ENCODE measurements at places on chromosomes 4 and X.
A peak's percentile ranks its signal among the peaks of the same experiment; 100 is the strongest.

DNA sequence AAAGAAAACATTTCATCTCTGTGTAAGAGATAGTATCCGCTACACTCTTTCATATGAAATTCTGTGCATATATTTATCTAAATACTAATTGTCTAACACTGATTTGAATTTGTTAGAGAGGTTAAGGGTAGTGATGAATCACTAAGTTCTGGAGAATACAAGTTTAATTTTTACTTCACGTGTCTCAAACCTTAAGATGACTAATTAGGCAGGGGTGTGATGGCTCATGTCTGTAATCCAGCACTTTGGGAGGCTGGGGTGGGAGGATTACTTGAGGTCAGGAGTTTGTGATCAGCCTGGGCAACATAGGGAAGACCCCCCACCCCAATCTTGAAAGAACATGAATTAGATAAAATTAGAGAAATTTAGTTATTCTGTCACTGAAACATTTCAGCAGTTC lies 2241.9 kb downstream of the PCDH7 start:
- DNase-seq, result no peak

DNA sequence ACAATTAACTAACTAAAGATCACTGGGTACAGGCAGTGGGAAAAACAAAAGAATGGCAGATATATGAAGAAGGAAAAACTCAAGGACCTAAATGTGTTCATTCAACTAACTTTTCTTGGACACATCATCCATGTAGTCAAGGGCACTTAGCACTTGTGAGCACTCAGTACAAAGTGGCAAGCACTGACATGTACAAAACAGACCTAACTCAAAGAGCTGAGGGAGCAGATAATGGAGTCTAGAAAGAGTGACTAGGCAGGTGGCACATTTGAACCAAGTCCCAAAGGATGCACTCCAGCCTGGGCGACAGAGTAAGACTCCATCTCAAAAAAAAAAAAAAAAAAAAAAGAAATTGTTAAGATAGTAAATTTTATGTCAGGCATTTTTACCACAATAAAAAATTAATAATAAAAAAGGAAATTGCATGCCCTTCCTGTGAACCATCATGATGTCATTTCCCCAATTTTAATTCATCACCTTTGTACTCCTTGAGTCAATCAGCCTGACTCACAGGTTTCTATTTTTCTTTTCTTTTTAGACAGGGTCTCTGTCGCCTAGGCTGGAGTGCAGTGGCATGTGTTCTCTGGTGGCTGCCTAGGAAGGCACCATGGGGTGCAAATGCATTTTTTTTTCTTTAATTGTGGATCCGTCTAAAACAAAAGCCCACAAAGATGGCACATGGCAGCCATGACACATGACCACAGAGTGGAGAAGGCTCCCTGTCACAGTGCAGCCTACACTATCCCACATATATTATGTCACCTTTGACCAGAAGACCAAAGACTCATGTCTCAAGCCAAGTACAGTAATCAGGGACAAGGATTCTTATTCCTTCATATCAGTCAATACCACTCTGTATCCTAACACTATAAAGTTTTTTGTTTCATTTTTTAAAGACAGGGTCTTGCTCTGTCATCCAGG lies 91.9 kb downstream of the CHST7 start:
- no peak for DNase-seq

GRCh38 chrX:98350940-98351339 lies 1467.2 kb downstream of the RPA4 start:
- no peak for DNase-seq

- peak; percentile 9 for DNase-seq
Measured at GRCh38 chr4:10816571-10816970, 132.0 kb upstream of the CLNK start.

DNA sequence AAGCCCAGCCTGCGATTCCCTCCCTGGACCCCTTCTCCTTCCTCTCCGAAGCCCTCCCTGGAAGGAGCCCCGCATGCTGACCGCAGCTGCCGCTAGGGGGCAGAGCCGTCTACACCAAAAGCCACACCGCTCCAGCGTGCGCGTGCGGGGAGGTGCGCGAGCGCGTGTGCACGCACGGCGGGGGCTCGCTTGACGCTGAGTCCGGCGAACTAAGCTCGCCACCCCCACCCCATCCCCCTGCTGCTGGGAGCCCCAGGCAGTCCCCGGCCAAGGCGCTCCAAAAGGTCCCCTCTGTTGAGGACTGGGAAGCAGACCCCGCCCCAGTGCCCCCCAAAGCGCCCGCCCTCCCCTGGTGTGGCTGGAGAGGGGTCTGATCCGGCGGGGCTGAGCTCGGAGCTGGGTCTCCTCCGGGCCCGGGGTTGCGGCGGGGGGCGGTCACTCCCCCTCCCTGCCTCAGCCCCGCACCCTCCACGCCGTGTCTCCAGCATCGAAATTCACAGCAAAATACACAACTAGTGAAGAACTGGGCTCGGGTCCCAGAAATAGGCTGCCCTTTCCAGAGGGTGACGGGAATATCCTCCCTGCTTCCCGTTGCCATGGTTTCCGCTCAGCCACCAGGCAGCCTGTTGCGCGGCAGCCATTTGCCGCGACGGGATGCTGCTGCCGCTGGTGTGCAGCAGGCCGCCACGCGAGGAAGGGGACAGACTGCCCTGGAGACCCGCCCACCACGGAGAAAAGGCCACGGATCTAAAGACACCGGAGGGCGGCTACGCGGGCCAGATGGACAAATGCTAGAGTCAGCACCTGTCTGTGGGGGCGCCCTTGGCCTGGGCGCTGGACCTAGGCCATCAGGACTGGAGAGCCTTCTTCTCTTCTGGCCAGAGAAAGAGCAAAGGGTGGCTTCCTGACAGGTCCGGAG lies 11.2 kb upstream of the CCNQ start:
- peak; percentile 71 for DNase-seq

GRCh38 chr4:25031077-25031621 lies 403 bp upstream of the LGI2 start:
- DNase-seq, result no peak

- DNase-seq, result no peak
Measured at GRCh38 chr4:14087459-14087858, 459.9 kb upstream of the BOD1L1 start.

DNA sequence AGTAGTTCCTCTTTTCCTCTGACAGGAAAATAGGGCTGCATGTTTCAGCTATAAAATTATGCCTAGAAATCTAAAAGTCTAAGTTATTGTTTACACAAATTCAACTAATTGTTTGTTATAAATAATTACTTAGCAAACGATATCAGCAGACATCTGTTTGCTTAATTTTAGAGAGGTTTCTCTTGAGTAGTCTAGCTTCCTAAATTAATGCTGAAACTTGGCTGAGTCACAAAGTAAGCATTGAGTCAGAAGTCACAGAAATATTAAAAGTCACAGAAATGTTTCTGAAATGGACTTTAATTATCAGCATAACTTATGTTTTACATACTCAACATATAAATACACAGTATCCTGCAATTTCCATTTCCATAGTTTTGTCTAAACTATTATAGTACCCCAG lies 1044.0 kb downstream of the CCSER1 start:
- DNase-seq, result no peak

GRCh38 chrX:10974920-10975319 lies 136.2 kb upstream of the HCCS start:
- DNase-seq, result no peak

GRCh38 chr4:106930522-106930921 lies 105.6 kb downstream of the DKK2 start:
- no peak for DNase-seq

DNA sequence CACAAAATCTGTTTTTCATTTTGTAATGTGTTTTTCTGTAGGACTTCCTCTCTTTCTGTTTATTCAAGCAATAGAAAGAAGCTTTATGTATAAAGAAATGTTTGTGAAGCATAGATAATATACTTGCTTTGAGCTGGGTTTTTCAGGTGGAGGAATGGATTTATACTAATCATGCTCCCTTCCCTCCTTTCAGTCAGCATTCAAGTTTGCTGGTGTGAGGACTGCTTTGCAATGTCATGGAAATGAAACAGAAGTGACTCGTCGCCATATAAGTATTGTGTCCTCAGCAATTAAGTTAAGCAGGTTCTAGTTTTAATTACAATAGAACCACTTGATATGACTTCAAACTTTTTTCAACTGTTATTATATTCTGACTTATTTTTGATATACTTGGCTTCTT lies 1447.1 kb downstream of the PCDH19 start:
- no peak for DNase-seq

DNA sequence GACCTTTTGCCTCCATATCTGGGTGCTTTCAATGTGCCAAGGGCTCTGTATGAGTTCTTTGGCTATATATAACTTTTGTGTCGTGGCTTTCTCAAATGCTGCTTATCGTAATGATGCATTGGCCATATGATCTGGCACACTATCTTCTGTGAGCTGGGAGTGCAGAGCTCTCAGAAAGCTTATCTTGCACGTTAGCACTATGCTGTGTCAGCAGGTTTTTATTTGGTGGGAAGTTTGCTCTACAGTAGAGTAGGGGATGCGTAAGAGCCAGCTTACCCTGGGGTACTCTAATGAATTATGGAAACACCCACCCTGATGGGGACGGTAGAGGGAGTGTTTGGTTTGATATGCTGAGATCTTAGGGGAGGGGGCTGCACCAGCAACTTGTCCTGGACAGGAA lies 119.6 kb downstream of the FAAH2 start:
- no peak for DNase-seq

DNA sequence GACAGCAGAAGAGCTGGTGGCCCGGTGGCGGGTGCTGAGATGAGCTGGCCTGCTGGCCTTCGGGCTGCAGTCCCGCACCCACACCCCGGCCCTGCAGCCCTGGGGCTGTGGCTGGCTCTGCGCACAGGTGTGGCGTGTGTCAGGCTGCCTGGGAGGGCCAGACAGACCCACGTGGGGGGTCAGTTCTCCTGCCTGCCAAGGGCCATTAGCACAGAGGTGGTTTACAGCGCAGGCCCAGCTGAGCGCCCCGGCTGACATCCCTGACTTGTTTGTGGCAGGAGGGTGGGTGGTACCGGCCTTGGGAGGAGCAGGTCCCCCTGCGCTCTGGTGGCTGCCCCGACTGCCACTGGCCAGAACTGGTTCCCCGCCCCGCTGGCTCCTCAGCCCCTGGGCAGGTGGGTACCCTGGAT lies 9.4 kb upstream of the HGFAC start:
- no peak for DNase-seq

- peak; percentile 2 for DNase-seq
Measured at GRCh38 chr4:22814906-22815305, 122.2 kb downstream of the GBA3 start.

- no peak for DNase-seq
Measured at GRCh38 chrX:45379236-45379635, 178.6 kb upstream of the DIPK2B start.

- peak; percentile 56 for DNase-seq
Measured at GRCh38 chr4:16226816-16227461, 668 bp upstream of the TAPT1 start.

- no peak for DNase-seq
Measured at GRCh38 chrX:151746502-151746901, 12.0 kb downstream of the CNGA2 start.

GRCh38 chr4:76023389-76023788 lies at the start of gene CXCL10:
TSS of gene CXCL10 (minus strand) at chr4:76023497. CDS start at chr4:76023431, 66 bp downstream.
- no peak for DNase-seq

DNA sequence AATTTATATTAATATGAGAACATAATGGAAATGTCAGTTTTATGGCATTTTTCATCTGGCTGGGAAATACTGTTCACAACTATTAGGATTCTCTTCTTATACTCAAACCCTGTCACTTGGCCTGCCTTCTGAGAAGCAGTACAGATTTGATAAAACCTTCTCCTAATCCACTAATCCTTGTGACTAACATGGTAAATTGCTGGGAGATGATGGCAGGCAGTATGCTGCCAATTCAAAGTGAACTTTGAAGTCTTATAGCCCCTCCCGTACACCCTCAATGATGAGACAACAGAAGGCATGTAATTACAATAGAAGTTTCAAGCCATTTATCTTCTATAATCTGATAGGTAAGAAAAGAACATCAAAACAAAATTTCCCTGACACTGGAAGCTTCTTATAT lies 36.9 kb downstream of the PAQR3 start:
- no peak for DNase-seq

- DNase-seq, result no peak
Measured at GRCh38 chrX:1397441-1398270, 5.7 kb upstream of the SLC25A6 start.

GRCh38 chr4:186192066-186192612 lies 772 bp downstream of the CYP4V2 start:
- DNase-seq, result peak; percentile 59

- DNase-seq, result no peak
Measured at GRCh38 chrX:11589641-11590040, 76.1 kb downstream of the ARHGAP6 start.

GRCh38 chrX:261919-262352 lies 19.2 kb upstream of the PLCXD1 start:
- no peak for DNase-seq

- DNase-seq, result no peak
Measured at GRCh38 chr4:86247320-86247719, 112.5 kb downstream of the MAPK10 start.

DNA sequence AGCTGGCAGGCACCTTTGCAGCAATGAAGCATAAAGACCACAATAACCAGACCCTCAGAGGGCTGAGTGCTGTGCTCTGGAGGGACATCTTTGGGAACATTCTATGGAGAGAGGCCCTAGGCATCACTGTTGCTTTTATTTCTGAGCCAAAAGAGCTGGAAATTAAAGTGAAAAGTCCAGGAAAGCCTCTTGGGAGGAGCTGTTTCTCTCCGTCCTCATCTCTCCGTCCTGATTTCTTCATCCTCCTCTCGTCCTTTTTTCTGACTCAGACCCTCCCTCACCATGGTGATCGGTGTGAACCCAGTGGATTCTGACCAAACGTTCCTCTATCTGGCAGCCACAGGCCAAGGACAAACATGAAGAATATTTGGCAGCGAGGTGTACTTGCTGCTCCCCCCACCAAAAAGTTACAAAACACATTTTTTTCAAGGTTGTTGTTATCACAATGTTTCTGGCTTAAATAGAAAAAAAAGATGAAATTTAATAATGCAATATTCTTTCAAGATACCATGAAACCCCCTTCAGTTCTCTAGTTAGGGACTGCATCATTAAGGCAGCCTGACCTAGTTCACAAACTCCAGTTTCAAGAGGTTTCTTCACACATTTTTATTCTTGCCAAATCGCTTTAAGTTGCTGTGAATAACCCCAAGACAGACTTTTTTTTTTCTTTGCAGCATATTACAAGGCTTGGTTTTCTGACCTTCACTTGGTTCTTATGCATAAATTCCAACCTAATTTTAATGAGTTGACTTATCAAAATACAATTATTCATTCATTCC lies 80.2 kb downstream of the SCD5 start:
- peak; percentile 61 for DNase-seq

GRCh38 chr4:144809056-144809640 lies 163.2 kb downstream of the HHIP start:
- DNase-seq, result no peak

GRCh38 chr4:26525136-26525770 lies 35.0 kb upstream of the CCKAR start:
- DNase-seq, result no peak

- DNase-seq, result no peak
Measured at GRCh38 chr4:76737180-76737579, 160.8 kb downstream of the SOWAHB start.

GRCh38 chr4:36213977-36214376 lies 30.3 kb downstream of the ARAP2 start:
- no peak for DNase-seq
